ENCODE measurements at places on chromosomes 13 and 19. TPM values are rescaled to one million over a fixed set of nuclear protein-coding genes. Genes with fewer than 3 reads are reported as not detected.
A peak's percentile ranks its signal among the peaks of the same experiment; 100 is the strongest.

GRCh38 chr13:97491452-97491851, 57.5 kb downstream of the RAP2A start:
- no peak for DNase-seq

Gene CEACAM8
- not detected for total RNA-seq

Gene BICRA
- 13.8 TPM for total RNA-seq

GRCh38 chr13:101747039-101747438, 294.6 kb downstream of the ITGBL1 start:
- peak; percentile 38 for DNase-seq

- no peak for DNase-seq
Observed at GRCh38 chr13:41312176-41312500, 1.1 kb downstream of the NAA16 start.
